ENCODE measurements at places on chromosomes 5 and 9.

DNA sequence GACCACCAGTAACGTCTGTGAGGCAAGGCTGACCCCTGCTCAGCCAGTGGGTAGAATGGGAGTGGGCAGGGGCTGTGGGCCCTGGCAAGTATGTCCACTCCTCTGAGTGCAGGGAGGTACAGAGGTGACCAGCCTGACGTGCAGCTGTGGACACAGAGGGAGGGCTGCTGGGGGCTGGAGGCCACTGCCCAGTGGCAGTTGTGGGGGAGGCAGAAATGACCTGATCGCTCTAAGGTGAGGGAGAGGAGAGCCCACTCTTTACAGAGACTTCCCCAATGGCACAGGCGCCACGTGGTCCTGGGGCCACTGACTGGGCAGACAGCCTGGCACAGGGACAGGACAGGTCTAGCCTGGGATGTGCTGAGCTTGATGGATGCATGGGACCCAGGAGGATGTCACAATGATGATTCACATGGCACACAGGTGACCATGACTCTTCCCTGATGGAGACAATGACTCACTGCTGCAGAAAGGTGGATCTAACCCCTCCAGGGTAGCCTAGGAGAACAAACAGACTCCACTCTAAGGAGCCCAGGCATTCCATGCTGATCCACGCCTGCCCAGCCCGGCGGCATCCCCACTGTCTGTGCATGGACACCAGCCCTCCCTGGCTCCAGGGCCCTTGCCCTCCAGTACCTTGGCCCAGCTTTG lies 7.7 kb downstream of the LPCAT1 start:
- peak; percentile 65 for DNase-seq

DNA sequence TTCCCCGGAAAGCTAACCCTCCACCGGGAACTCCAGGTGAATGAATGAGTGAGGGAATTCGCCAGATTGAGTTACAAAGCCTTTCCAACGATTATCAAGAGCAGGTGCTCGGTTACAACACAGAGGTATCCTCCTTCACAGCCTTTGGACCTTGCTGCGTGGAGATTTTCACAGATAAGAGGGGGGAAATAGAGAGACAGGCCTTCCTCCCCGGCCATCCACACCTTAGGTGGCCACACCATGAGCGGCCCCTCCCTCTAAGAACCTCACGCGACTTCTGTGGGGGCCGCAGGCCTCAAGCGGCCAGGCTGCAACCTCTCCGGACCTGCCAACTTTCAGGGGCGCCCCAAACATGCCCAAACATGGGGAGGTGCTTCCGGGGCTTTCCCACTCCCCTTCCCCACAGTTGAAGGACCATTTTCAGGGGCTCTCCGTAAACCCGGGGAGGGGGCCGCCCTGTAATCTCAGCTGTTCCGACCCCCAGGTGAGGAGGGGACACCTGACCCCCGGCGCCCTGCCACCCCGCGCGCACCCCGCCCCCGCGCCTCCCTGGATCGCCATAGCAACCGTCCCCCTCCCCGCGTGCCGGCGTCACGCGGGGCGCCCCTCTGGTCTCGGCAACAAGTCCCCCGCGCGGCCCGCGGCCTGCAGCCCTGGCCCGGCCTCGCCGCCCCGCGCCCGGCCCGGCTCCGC lies 603 bp downstream of the DENND1A start:
- DNase-seq, result no peak

DNA sequence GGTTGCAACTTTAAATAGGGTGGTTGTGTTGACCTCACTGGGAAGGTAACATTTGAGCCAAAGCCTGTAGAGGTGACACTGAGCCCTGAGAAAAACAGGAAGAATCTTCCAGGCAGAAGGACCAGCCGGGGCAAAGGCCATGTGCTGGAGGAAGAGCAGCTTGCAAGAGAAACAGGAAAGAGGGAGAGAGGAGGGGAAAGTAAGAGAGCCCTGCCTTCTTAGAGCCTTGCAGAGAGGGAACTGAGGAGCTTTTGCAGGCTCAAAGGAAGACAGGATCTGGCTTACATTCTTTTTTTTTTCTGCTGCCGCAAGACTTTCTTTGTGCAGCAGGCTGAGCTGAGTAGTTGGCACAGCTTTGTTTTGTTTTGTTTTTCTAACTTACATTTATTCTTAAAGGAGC lies 17.4 kb downstream of the C9orf153 start:
- DNase-seq, result no peak

DNA sequence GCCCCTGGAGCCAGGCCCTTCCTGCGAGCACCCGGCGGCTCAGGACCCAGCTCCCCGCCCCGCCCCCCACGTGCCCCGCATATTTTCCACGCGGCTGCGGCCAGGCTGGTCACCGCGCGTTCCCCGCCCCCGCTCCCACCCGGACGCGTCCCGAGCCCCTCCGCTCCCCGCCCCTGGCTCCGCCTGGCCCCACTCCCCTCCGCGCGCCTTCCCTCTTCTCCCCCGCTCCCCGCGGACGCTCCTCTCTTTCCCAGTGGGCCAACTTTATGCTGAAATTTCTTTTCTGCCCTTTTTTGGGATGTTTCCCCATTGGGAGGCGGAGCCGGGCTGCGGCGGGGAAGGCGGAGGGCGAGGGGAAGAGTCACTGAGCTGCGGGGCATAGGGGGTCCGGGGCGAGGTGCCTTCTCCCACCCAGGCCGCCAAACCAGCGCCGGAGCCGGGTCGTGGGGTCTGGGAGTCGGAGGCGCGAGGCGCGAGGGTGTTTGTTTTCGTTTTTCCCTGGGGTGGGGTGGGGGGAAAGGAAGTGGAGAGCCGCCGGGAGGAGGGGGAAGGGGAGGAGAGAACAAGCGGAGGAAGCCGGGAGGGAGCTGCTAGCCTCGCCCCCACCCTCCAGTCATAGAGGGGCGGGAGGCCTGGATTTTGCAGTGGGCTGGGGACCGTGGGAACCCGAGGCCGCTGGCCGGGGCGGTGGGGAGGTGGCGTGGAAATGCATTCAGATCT lies 1.0 kb upstream of the TPM2 start:
- DNase-seq, result peak; percentile 67

DNA sequence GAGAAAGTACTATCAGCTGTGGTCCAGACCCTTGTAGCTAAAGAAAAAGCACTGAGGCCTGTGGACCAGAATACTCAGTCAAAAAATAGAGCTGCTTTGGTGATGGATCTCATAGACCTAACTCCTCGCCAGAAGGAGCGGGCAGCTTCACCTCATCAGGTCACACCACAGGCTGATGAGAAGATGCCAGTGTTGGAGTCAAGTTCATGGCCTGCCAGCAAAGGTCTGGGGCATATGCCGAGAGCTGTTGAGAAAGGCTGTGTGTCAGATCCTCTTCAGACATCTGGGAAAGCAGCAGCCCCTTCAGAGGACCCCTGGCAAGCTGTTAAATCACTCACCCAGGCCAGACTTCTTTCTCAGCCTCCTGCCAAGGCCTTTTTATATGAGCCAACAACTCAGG lies 8.9 kb downstream of the RAB24 start:
- no peak for DNase-seq

DNA sequence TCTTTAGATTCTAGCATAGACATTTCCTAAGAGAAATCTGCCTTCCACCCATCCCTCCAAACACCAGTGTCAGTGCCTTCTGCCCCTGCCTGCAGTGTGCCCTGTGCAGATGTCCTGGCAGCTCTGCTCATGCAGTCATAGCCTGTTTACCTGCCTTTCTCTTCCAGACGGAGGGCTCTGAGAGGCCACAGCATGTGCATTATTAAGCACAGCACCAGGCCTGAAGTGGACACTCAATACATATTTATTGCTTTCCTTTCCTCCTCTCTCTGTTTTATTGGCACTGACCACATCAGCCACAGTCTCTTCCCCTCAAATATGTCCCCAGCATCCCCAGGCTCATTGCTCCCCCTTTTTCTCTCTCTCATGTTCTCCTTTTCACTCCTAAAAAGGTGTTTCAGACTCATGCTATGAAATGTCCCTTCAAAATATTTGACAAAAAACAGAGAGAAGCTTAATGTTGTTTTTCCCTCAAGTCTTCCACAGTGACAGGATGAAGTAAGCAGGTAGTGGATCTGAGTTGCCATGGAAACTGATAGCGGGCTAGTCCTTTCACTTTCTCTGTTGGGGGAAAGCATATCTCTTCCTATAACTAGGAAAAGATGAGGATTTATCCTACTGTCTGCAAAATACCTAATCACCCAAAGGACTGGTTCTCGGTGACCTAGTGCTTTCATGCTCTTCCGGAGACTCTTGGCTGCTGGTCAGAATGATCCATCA lies 100.9 kb downstream of the ATP10B start:
- DNase-seq, result no peak

GRCh38 chr5:143592648-143593047 lies 189.2 kb upstream of the NR3C1 start:
- DNase-seq, result peak; percentile 42

DNA sequence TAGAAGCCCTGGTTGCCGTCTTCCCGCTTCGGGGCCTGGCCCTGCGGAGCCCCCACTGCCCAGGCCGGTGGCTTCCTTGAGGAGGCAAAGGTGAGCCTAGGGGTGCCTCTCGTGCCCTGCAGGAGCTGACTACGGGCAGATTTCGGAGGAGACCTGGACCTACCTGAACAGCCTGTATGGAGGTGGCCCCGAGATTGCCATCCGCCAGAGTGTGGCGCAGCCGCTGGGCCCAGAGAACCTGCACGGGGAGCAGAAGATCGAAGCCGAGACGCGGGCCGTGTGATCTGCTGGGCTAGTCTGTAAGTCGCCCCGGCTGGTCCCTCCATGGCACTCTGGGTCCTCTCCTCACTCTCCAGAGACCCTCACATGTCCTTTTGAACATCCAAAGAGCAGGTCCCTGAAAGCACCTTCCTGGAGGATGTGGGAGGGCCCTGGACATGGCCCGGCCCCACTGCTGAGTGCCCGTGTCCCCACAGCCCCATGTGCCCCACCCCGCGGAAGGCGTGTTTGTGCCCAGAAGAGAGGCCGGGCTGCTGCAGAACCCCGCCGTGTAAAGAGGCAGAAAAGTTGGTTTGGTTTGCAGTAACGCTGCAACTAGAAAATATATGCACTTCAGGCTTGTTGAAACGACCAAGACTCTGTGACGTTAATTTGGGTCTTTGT lies 44.9 kb downstream of the USP20 start:
- no peak for DNase-seq

- no peak for DNase-seq
These were observed 409.2 kb downstream of the NFIB start for GRCh38 chr9:13904746-13905145.

- peak; percentile 70 for DNase-seq
These were observed 9.9 kb downstream of the SH3RF2 start for GRCh38 chr5:145946112-145946861.
